A172 (cell line): ENCODE measurements at places on chromosomes 3 and 15. TPM values are rescaled to one million over a fixed set of nuclear protein-coding genes. Genes with fewer than 3 reads are reported as not detected.

The CCNB2 gene
- 118 and 147 TPM in 2 replicates for total RNA-seq

The SPTBN5 gene
- 0.16 and 0.22 TPM in 2 replicates for total RNA-seq

DNA sequence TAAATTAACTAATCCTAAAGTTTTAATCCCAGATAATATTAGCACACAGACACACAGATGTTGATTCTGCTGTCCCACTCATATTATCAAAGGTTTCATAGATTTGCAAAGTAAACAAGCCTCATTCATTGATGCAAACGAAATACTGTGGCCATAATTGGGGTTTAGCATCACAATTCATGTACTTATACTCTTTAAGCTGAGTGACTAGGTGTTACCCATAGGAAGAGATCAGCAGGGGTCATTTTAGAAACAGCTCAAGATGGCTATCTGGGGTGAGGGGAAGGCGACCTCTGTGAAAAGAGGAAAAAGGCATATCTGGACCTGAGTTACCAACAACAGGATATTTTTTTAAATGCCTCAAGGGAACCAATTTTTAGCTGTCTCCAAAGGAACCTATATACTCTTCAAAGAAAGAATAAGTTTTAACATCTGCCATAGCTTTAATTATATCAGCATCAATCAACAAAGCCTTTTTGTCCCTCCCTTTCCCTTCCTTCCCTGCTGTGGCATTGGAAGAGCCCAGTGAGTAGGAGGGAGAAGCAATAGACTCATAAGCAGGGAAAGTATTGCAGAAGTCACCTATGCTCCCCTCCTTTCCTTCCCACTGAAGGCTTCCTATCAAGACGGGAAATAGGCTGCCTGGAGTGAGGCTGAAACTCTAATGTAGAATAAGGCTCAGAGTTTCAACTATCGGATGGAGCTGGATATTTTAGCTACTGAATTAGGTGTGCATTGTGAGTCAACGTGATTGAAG is 553.4 kb downstream of the ZIC1 start:
- no peak for DNase-seq

The IL12A gene
- total RNA-seq = 2.0 and 9.1 TPM in 2 replicates

- peak; percentile 79 for DNase-seq
Observed at GRCh38 chr3:54862526-54862925, 65.3 kb downstream of the LRTM1 start.

DNA sequence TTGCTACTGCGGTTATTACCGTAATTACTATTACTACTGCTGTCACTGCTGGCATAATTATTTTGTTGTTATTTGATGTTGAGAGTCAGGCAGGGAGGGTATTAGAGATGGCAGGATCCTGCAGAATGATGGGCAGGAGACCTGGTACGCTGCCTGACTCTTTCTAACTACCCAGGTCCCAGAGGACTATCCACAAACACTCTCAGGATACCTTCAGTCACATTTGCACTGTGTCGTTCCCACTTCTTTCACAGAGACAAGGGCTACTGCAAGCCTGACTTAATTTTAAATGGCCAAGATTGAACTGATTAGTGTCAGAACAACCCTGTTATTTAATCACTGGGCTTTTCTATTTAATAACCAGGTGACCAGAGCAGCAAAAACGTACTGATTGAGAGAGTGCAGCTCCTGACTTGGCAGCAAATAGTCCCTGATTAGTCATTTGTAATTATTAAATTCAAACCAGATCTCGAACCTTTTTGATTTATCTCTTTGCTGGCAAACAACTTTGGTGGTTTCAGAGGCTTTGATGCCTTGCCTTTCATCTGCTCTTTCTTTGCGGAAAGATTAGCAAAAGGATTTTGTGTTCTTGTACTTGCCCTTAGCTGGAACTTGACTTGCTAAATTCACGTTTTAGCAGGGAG is 88.8 kb upstream of the ARHGEF3 start:
- no peak for DNase-seq
